HT-29 (cell line): ENCODE measurements at places on chromosomes 4 and X. TPM values are rescaled to one million over a fixed set of nuclear protein-coding genes. Genes with fewer than 3 reads are reported as not detected.
A peak's percentile ranks its signal among the peaks of the same experiment; 100 is the strongest.

GRCh38 chrX:103845165-103845653, 13.2 kb upstream of the RAB9B start:
- peak; percentile 77 for DNase-seq

GRCh38 chr4:37631551-37631950, 54.6 kb downstream of the RELL1 start:
- DNase-seq = no peak

GRCh38 chr4:72846280-72847111, 223.0 kb downstream of the COX18 start:
- DNase-seq = peak; percentile 50

GRCh38 chrX:70922774-70923473, 8.0 kb downstream of the SLC7A3 start:
- DNase-seq = no peak

- peak; percentile 65 for DNase-seq
Measured at GRCh38 chrX:119753639-119754257, 4.6 kb upstream of the SOWAHD start.

DNA sequence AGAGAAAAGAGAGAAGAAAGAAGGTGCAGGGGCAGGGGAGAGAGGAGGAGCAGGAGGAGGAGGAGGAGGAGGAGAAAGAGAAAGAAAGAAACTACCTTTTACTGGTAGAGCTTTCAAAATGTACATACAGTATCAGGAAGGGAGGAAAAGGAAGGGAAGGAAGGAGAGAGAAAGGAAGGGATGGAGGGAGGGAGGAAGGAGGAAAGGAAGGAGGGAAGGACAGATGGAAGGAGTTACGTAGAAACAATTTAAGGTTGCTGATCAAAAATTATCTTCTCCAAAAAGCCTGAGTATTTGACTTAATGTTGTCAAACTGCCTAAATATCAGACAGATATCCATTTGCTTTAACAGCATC, 13.4 kb downstream of the TBC1D9 start:
- no peak for DNase-seq

CLIC2 gene
- total RNA-seq = 0.73 TPM in 1 of 2 replicates, not detected in the other

JAKMIP1 gene
- total RNA-seq = not detected in 2 replicates

CT45A1 gene
- total RNA-seq = not detected in 2 replicates

PRDM5 gene
- total RNA-seq = 7.8 and 8.1 TPM in 2 replicates

CCNG2 gene
- 5.6 and 6.0 TPM in 2 replicates for total RNA-seq
